RWPE1 (cell line): ENCODE measurements at places on chromosomes 6 and 20.

GRCh38 chr6:53152576-53152975, 3.9 kb upstream of the GCM1 start:
- no peak for DNase-seq

- DNase-seq, result no peak
Observed at GRCh38 chr6:143064951-143065683, 4.4 kb downstream of the AIG1 start.

DNA sequence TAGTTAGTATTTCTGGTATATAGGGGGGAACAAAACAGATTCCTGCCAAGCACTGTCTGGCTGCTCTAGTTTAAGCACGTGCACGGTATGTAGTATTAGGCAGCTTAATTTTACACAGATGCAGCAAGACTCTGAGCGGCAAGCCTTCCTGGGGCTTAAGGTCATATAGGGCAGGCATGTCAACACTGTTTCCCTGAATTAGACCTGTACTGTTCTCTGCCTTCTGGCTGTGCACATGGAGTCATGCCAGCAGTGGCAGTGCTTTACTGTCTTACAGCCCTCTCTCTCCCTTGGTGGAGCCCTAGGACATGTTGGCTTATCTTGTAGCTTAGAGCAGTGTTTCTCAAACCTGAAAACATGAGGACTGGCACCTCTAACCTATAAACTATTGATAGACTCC, 56.6 kb downstream of the PHF20 start:
- no peak for DNase-seq

GRCh38 chr6:28770732-28771131, 153.1 kb downstream of the TRIM27 start:
- DNase-seq, result no peak

GRCh38 chr6:150584065-150584464, 15.6 kb upstream of the PLEKHG1 start:
- DNase-seq, result no peak

DNA sequence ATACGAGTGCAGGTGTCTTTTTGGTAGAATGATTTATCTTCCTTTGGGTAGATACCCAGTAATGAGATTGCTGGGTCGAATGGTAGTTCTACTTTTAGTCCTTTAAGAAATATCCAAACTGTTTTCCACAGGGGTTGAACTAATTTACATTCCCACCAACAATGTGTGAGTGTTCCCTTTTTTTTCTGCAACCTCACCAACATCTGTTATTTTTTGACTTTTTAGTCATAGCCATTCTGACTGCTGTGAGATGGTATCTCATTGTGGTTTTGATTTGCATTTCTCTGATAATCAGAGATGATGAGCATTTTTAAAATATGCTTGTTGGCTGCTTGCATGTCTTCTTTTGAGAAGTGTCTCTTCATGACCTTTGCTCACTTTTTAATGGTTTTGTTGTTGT, 1.9 kb upstream of the ZNF831 start:
- DNase-seq, result no peak

- DNase-seq, result no peak
Observed at GRCh38 chr6:51182827-51183226, 364.2 kb downstream of the TFAP2B start.

DNA sequence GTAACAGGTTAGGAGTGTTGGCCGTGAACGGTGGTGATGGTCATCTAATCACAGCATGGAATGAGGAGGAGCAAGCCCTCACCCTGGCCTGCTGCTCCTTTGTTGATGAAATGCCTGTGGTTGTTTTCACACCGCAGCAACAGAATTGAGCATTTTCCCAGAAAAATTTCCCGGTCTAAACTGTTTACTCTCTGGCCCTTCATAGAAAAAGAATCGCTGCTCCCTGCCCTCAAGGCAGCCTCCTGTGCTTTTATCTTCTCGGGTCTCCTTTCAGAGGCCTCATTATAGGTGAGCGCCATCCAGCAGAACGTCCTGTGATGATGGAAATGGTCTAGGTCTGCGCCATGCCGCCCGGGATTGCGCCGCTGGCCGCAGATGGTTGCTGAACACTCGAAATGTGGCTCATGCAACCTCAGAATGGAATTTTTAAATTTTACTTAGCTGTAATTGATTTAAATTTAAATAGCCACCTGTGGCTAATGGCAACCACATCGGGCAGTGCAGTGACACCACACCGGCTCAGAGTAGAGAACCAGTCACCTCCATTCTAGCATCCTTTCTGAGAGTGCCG, 30.2 kb downstream of the PHACTR3 start:
- no peak for DNase-seq

GRCh38 chr6:25138934-25139415, 140.2 kb upstream of the CARMIL1 start:
- no peak for DNase-seq

GRCh38 chr6:151493804-151494234, at the start of gene CCDC170:
TSS of gene CCDC170 (plus strand) at chr6:151494017. CDS start at chr6:151494129, 112 bp downstream.
- no peak for DNase-seq

DNA sequence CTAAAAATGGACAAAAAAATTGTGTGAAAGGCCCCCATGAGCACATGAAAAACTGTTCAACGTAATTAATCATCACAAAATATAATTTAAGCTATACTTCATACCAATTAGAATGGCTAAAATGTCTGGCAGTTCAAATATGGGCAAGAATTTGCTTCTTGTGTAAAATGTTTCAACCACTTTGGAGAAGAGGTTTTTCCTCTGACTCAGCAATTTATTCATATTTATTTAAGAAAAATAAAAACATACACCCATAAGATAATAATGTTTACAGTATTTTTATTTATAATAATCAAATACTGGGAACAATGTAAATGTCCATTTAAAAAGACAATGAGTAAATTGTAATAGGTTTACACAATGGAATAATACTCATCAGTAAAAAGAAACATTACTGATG, 395.1 kb upstream of the KHDRBS2 start:
- DNase-seq, result no peak

- DNase-seq, result no peak
Observed at GRCh38 chr6:15253203-15254022, 7.5 kb downstream of the JARID2 start.

DNA sequence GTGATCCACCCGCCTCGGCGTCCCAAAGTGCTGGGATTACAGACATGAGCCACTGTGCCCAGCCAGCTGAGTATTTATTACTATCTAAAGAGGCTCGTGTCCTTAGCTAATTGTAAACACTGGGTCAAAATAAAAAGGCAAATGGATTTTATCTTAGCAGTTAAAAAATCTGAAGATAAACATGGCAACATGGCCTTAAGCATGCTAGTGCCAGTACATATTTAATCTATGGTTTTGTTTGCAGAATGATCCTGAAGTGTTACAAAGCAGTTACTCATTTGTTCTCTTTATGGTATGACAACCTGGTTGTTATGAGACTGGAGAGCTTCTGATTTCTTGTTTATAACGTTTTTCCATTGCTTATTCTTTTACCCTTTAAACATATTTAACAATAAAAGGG, 3.9 kb upstream of the KIAA0408 start:
- no peak for DNase-seq

DNA sequence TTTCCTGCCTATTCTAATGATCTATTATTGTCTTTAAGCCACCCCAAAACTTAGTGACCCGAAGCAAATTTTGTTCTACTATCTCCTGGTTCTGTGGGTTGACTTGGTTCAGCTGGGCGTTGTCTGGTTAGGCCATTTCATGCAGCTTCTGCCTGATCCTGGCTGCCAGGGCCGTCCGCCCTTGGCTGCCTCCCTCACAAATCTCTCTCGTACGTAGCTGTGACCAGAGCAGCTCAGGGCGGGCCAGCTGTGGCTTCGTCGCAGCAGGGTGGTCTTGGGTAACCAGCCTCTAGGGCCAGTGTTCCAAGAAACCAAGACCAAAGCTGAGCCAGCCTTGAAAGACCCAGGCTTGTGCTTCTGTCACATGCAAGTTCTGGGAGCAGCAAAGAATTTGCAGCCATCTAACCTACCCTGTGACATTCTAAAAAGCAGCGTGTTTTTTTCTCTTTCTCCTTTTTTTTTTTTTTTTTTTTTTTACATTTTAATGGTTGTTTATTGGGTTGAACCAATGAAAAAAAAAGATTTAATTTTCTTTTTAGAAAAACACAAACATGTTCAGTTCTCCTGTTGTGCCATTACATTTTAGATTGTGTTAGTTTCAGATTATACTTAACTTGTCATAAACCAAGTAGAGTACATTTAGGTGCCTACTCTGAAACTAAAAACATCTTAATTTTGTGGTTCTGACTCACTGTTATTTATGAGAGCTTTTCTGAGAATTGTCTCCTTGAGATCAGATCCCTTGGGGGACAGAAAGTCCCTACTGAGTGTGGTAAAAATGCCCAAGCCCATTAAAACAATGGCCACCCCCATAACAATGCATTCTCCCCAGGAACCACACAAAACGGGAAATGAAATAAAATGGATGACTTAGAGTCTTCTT, 83.9 kb downstream of the ZDHHC14 start:
- no peak for DNase-seq

DNA sequence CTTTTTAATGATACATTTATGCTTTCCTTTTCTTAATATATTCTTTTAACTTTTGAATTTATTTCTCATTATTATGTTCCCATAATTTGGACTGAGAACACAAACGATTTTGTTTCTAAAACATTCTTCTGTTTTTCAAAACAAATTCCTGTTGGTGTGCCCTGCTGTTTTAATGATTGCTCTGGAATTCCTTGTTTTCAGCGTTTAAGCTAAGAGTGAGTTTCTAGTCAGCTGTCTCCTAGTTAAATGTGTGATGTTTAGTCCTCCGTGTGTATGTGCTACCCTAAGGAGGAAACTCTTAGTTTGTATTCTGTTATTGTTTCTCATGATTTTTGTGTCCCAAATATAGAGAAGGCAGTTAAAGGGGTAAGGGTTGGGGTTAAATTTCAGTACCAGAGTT, 306.1 kb upstream of the RGS17 start:
- DNase-seq, result no peak

DNA sequence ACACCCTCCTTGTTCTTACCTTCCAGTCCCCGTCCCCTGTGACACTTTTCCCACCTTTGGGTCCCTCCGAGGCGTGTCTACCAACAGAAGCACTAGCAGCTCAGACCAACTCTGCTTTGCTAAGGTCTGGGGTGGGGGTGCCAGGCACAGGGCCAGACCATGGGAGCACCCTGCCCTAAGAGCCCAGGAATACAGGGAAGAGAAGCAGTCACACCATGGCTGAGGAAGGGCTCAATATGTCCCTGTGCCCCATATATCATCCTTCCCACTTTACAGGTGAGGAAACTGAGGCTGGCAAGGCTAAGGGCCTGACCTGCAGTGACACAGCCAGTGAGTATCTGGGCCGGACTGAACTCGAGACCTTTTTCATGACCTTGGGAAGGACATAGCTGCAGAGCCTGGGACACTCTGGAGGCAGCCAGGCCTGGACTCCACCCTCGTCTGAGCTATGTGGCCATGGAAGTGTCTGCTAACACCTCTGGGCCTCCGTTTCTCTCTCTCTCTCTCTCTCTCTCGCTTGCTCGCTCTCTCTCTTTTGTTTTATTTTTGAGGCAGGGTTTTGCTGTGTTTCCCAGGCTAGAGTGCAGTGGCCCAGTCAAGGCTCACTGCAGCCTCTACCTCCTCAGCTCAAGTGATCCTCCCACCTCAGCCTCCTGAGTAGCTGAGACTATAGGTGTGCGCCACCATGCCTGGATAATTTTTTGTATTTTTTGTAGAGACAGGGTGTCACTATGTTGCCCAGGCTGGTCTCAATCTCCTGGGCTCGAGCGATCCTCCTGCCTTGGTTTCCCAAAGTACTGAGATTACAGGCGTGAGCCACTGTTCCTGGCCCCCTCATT, 156.7 kb downstream of the GRM4 start:
- DNase-seq, result no peak

DNA sequence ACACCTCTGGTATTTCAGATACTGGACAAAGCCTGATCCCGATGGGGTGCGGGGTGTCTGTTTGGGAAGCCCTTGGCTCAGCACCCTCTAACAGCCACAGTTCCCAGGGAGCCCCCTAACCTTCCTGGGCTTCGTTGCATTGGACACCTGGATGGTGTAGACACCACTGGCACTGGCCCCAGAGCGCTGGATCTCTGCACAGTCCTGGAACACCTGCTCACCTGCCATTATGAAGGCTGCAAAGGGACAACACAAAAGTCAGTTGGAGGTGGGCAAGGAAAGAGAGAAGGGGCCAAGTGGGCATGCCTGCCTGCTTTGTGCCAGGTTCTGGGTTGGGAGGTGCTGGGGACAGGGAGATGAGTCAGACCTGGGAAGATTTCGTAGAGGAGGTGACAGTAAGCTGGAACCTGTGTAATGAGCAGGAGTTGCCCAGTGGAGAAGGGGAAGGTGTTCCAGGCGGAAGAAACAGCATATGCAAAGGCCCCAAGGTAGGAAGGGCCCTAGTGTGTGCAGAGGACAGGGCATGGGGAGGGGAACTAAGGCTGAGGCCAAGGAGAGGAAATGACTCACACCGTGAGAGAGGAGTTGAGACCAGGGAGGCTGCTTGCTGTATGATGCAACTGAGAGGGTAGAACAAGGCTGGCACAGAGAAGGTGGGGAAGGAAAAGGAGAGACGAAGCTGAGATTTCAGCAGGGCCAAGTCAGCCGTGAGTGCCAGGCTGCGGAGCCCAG, 34.9 kb downstream of the ANGPT4 start:
- peak; percentile 87 for DNase-seq

GRCh38 chr20:2750491-2751251, 49.8 kb downstream of the CPXM1 start:
- DNase-seq, result peak; percentile 36

- DNase-seq, result no peak
Observed at GRCh38 chr6:106253731-106254130, 71.8 kb downstream of the ATG5 start.

- DNase-seq, result no peak
Observed at GRCh38 chr6:163679753-163680152, 265.2 kb downstream of the QKI start.

DNA sequence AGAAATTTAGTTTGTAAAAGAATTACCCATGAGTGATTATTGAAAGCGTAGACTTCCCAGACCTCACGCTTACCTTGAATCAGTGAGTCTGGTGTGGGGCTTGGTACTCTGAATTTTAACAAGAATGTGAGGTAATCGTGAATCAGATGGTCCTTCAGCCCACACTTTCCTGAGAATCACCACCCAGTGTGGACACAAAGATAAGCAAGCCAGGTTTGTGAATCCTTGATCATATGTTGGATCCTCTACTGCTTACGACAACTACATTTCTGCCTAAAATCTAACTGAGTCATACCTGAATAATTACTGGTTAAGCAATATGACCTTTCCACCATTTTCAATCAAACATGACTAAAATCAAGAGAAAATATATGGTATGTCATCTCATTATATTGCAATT, 589.3 kb downstream of the TFAP2A start:
- no peak for DNase-seq
